ENCODE measurements at places on chromosomes 12 and 14.

DNA sequence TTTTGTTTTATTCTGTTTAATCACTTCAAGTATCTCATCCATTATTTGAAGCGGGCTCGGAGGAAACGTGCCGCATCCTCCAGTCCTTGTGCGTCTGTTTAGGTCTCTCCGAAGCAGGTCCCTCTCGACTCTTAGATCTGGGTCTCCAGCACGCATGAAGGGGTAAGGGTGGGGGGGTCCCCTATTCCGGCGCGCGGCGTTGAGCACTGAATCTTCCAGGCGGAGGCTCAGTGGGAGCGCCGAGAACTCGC is 311 bp upstream of the LGR5 start:
- DNase-seq, result no peak

GRCh38 chr14:35020713-35021112 is 25.4 kb upstream of the FAM177A1 start:
- no peak for DNase-seq

DNA sequence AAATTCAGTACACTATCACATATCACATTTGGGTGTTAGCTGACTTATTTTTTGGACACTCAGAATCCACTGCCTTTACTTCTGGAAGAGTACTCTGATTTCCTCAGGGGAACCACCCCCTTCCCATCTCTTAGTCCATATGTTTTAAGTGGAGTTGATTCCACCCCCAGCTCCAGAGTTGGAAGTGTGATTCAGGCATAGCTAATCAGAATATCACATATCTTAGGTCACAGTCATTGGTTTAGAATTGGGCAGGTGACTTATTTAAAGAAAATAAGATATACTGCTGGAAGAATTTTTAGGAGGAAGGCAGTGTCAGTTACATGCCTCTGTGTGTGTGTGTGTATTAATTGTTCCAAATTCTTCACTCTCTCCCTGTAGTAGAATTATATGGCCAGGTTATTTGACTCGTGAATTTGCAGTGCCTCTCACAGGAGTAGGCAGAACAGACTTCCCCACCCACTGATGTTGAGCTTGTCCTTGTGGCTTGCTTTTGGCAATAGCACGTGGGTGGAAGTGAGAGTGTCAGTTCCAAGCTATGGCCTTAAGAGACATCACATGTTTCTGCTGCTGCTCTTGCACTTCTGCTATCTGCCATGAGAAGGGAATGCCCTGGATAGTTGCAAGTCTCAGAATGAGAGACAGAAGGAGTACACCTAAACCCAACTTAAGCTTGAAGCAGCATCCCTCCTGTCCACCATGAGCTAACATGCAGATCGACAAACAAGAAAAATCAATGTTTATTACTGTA is 6.4 kb upstream of the GAS2L3 start:
- DNase-seq, result no peak

GRCh38 chr12:130222519-130223218 is 60.4 kb downstream of the FZD10 start:
- no peak for DNase-seq

DNA sequence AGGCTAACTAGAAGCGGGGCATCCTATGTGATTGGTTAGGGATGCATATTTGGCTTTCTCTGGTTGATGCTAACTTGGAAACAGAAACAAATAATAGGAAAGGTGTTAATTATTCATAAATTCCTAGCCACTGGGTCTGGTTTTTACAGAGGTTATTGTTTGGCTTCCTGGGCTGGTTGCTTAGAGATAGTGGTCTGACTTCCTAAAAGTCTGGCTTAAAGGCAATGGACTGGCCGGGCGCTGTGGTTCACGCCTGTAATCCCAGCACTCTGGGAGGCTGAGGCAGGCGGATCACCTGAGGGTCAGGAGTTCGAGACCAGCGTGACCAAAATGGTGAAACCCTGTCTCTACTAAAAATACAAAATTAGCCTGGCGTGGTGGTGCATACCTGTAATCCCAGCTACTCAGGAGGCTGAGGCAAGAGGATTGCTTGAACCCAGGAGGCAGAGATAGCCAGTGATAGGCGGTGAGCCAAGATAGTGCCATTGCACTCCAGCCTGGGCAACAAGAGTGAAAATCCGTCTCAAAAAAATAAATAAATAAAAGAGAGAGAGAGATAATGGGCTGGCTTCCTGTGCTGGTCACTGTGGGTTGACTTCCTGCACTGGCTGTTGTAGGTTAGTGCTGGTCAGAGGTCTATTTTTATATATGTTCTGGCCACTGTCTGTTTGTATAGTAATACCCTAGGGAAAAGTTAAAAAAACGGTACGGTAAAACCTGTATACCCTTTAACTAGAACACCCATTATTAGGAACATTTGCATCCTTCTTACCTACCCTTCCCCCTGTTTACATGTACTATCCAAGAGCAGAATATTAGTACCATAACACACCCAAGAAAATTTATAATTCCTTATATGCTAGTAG is 24.1 kb downstream of the OR6S1 start:
- no peak for DNase-seq

GRCh38 chr12:70251226-70251625 is 8.0 kb downstream of the CNOT2 start:
- DNase-seq, result no peak

- no peak for DNase-seq
Observed at GRCh38 chr12:65602253-65602609, 222.1 kb upstream of the HMGA2 start.

DNA sequence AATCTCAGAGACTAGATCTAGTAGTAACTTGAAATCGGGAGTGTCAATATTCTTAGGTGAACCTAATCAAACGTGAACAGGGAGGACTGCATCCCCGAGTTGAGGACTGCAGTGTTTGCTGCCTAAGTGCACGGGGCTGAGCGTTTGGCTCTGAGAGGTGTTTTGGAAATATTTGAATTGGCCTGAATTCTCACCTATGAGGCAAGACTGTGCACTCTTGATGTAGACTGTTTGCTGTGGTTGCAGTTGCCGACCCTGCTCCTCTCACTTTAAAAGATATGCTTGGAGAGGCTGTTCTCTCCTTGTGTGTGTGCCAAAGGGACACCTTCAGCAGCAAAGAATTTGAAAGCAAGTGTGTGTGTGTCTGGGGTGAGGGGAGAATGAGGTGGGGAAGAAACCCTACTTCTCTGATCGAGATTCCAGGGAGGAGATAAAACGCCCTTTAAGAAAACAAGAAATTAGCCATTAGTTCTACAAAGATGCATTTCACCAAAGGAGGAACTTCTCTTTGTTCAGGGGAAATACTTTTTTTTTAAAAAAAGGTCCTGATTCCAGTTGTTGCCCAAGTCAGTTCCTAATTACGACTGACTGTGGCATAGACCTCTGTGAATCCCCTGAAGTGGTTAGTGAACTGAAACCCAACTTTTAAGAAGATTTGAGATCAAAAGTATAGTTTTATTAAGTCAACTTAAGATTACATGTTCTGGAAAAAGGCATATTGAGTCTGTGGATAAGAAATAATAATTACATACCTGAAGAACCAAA is 106.6 kb downstream of the DYRK2 start:
- DNase-seq, result no peak

GRCh38 chr14:61870163-61870562 is 107.9 kb downstream of the SNAPC1 start:
- DNase-seq, result no peak

DNA sequence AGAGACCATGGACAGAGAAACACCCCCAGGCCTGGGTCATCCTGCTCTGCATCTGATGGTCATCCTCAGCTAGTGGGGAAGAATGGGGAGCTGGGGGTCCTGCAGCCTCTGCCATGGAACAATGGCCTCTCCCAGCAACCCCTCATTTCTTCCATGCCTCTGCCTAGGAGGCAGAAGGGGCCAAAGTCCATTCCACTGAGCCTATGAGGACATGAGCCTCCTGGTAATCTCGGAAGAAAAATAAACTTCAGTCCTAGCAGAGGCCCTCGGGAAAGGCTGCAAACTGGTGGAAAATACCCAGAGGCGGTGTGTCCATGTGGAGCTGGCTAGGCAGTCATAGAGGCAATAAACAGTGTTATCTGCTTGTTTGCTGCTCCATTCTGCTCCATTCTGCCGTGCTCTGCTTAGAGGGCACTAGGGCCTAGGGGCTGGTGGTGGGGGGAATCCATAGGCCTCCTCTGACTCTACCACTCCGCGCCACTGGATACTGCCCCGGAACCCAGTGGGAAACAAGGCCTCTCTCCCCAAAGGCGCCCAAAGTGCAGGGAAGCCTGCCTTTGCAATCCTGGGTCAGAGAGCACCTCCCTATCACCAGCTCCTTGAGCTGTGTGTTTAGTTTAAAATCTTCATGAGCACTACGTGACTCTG is 4.5 kb downstream of the PGF start:
- no peak for DNase-seq

- no peak for DNase-seq
Observed at GRCh38 chr12:69066492-69067373, 133.8 kb upstream of the CPM start.

DNA sequence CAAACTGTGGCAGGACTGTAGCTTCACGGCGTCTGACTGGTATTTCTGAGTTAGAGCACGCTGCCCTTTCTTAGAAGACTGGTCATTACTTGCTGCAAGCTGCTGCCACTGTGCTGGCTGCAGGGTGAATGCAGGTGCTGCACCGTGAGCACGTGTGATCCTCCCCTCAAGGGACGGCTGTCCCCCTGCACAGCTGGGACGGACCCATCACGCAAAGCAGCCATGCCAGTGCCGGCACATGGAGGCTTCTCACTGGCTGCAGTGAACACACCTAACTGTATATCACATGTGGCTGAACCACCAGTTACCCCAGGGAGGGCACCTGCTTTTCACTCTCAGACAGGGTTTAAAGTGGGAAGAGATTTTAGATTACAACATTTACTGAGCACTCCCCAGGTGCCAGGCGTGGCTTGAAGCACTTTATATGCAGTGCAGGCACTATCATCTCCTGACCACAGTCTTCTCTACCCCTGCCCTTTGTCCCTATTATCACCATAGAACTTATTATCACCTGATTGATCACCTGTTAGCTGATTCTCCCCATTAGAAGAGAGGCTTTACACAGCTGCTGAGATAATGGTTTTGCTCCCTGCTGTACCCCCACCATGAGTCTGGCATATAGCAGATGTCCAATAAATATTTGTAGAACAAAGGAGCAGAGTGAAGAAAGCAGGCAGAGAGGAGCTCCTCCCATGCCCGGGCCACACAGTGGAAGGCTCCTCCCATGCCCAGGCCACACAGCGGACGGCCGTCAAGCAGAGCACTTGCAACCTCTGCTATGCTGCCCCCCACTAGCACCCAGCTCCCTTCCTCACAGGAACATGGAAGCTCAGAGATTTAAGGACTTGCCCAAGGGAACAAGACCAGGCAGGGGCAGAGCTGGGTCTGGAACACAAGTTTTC is 25.9 kb downstream of the SLC25A47 start:
- no peak for DNase-seq

GRCh38 chr12:66280561-66280960 is 21.7 kb upstream of the HELB start:
- DNase-seq, result no peak

DNA sequence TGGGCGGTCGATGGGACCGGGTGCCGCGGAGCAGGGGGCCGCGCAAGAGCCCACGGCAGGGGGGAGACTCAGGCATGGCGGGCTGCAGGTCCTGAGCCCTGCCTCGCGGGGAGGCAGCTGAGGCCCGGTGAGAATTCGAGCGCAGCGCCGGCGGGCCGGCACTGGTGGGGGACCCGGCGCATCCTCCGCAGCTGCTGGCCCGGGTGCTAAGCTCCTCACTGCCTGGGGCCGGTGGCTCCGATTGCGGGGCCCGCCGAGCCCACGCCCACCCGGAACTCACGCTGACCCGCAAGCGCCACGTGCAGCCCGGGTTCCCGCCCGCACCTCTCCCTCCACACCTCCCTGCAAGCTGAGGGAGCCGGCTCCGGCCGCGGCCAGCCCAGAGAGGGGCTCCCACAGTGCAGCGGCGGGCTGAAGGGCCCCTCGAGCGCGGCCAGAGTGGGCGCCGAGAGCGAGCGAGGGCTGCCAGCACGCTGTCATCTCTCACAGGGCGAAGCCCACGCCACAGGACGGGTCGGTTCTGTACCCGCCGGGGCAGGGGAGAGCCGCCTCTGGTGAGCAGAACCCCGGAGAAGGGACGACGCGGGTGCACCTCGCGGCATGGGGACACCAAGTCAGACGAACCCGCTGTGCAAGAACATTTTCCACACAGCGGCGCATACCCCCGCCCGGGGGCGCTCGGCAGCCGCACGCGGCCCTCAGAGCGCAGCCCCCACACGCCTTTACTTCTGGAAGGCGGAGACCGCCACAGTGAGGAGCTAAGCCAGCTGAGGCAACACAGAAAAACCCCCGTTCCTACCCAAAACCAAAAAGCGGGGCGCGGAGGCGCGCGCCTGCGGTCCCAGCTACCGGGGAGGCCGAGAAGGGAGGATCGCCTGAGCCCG is 1.2 kb upstream of the SIVA1 start:
- DNase-seq, result no peak
